Left colon (tissue), 2 donors: ENCODE measurements at places on chromosomes 7 and 10. TPM values are rescaled to one million over a fixed set of nuclear protein-coding genes. Genes with fewer than 3 reads are reported as not detected.

The RET gene
- 1.5 TPM for total RNA-seq

The PLXNA4 gene
- total RNA-seq, result 1.3 TPM

The OPN1SW gene
- not detected for total RNA-seq

The WDFY4 gene
- total RNA-seq, result 4.6 TPM

The CPN1 gene
- not detected for total RNA-seq

The CDNF gene
- total RNA-seq, result 1.7 TPM

The CAV2 gene
- total RNA-seq, result 8.9 TPM

The CHAT gene
- total RNA-seq, result 0.59 TPM

DNA sequence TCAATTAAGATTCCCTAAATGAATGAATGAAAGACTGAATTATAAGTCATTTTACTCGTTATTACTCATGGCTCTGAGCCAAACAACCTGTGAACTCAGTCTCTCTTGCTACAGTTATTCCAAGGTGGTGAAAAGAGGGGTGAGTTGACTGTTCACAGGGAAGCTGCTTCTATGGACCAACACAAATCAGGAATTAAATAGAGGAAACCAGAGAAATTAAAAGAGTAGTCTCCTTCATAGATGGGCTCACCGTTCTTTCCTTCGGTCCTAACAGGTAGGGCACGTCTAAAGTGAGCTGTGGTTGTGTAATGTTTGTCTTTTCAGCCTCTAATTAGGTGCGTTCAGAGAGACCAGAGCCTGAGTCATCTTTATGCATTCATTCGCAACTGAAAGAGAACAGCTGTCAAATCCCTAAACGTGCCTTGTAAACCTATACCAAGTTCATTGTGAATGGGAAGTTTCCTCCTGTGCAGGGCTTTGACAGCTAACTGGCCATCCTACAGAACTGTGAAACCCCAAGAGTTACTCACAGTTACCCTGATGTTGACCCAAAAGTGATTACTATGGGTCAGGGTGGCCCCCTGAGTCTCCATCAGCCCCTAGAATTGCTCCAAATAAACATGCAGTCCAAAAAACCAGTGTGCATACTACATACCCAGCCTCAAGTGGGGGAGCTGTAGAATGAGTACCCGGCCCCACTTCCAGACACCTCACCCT lies 18.2 kb upstream of the C10orf53 start:
- DNase-seq, result no peak

GRCh38 chr7:133755901-133756300 lies 371.2 kb upstream of the LRGUK start:
- DNase-seq, result no peak

DNA sequence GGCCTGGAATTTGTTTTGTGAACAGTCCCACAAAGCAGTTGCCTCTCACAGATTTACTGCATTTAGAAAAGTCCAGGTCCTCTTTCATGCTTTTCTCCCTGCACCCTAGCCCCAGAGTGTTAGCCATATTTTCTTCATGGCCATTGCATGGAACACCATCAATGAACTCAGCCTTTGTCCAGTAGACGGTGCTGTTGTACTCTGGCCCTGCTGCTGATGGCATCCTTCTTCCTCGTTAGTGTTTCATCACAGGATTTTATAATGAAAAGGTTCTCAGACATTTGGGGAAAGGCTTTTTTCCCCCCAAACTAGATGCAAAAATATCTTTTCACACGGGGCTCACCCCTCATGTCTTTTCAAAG lies 93.0 kb upstream of the SLC25A13 start:
- no peak for DNase-seq

DNA sequence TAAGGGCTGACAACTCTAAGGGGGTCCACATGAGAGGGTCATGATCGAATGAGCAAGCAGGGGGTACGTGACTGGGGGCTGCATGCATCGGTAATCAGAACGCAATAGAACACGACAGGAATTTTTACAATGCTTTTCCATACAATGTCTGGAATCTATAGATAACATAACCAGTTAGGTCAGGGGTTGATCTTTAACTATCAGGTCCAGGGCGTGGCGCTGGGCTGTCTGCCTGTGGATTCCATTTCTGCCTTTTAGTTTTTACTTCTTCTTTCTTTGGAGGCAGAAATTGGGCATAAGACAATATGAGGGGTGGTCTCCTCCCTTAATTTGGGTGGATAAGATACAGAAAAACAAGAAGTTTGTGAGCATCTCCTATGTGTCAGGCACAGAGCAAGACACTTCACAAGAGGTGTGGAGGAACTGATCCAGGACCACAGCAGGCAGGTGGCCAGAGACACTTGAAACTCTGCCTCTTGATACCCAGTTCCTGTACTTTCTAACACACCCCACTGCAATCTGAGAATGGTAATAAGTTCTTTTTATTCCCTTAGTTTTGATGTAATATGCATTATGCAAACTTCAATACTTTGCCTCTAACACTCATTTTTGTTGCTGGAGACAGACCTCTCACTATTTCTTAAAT lies 18.0 kb upstream of the MRLN start:
- DNase-seq, result peak; percentile 48

DNA sequence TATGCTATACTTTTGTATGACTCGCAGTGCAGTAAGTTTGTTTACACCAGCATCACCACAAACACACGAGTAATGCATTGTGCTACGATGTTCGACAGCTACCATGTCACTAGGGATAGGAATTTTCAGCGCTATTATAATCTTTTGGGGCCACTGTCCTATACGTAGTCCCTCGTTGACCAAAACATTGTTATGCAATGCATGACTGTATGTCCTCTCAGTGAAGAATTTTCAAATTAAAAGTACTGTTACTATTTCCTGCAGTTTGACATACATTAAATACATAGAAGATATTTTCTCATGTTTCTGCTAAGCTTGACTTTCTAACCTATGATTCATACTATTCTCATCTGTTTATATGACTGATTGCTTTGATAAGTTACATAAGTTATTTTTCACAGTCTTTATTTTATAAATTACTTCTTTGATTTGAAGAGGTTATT lies 203.6 kb downstream of the VTI1A start:
- DNase-seq, result no peak

GRCh38 chr7:42456756-42457276 lies 219.8 kb upstream of the GLI3 start:
- DNase-seq, result no peak

DNA sequence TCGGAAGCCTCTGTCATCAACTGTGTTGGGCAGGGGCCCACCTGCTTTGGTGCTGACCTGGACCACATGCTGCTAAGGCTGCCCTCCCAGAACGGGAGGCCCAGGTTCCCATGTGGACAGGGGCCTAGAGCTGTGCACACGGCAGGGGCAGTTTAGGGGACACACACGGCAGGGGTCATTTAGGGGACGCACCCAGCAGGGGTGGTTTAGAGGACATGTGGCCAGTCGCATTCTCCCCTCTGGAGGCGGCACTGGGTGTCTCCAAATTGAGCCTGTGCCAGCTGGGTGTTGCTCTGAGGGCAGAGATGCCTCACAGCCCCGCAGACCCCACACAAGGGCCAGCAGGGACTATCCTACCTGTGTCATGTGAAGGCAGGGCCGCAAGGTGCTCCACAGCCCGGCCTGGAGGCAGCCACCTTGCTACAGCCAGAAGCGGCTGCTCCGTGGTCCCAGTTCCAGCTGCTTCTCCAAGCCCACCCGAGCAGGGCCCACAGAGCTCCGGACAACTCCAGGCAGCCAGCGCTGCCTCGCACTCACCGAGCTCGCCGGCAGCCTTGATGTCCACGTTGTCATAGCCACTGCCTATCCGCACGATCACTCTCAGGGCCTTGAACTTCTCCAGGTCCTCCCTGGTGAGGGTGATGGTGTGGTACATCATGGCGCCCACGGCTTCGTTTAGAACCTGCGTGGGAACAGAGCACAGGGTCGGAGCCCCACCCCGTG lies 60.7 kb downstream of the ZRANB1 start:
- DNase-seq, result peak; percentile 2

DNA sequence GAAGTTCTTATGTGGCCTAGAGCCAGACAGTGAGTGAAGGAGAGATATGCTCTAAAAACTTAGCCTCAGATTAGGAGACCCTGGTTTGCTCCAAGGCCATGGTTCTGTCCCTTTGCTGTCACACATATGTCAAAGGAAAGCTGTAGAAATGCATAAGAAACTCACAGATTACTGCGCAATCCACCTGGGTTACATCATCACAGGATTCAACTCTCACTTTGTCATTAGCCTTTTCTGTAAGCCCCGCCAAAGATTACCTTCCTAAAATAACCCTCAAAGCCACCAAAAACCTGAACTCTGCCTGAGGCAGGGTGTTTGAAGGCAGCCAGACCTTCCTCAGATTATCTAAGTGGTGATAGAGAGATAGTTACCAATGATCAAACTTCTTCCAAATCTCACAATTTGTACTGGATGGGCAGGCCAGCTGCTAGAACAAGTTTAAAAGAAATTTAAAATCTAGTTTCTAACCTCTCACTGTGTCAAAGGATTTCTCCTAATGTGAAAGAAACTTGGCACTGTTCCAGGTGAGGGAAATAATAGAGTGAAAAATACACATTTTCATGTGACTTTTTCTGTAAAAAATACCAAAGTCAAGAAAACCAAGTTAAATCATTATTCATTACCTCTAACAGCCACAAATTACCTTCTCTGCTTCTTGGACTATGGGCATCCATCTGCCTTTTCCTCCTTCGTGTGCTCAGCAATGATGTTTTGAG lies 567.2 kb downstream of the SUGCT start:
- no peak for DNase-seq

- no peak for DNase-seq
Measured at GRCh38 chr7:25855854-25856782, 295.9 kb upstream of the NFE2L3 start.

- no peak for DNase-seq
Measured at GRCh38 chr7:155256761-155257481, 40.8 kb upstream of the INSIG1 start.

DNA sequence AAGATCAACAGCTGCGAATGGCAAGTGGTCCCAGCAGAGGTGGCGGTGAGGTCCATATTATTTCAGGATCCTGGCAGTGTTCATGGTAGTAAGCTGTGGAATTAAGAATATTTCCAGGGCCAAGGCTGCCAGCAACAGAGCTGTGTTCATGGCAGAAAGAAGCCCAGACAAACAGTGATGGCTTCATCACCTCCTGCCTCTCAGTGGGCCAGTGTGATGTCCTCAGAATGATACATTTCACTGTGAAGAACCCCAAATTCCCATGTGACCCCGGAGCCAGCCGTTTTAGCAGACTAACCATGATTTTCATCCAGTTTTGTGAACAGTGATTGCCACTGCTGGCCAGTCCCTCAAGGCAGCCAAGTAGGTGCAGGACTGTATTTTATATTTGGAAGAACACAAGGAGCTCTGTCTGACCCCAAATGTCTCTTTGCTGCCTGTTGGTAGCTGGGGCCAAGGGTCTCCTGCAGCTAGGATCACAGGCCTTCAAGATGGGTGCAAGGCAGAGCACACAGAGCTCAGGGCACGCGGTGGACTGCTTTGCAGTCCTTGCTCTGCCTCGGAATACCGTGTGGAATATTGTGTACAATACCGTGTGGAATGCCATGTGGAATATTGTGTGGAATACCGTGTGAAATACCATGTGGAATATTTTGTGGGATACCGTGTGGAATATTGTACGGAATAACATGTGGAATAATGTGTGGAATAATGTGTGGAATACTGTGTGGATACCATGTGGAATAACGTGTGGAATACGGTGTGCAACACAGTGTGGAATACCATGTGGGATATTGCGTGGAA lies 132.3 kb upstream of the CHST15 start:
- DNase-seq, result no peak

DNA sequence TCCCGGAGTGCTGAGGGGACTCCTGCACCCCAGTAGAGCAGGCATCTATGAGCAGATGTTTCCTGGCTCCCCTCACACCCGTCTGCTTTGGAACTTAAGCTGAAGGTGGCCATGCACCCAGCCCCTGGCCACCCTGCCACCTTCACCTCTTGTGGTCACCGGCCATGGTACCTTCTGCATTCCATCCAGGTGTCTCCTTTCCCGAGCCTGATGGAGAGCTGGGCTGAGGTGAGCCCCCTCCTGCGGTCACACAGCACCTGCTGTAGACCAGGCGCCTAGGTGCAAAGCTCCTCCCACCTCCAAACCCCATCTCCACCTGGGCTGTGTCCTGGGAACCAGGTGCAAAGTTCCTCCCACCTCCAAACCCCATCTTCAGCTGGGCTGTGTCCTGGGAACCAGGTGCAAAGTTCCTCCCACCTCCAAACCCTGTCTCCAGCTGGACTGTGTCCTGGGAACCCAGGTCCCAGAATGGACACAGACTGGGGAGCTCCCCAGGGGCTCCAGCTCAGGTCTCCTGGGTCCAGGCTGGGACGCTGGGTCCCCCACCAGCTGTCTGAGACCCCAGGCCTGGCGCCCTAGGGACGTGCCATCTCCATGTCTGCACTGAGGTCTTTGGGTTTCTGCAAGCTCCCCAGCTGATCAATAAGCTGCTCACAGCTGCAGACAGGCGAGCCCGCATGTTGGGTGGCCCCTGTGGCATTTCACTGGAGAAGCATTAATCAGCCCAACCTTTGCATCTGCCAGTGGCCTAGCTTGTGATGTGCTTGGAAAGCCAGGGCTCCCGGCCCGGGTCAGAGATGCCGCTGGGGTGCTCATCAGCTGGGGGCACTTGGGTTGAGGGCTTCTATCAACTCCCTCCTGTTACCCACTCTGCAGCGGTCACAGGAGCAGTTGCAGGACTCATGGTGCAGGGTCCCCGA lies 61.2 kb upstream of the INPP5A start:
- no peak for DNase-seq

DNA sequence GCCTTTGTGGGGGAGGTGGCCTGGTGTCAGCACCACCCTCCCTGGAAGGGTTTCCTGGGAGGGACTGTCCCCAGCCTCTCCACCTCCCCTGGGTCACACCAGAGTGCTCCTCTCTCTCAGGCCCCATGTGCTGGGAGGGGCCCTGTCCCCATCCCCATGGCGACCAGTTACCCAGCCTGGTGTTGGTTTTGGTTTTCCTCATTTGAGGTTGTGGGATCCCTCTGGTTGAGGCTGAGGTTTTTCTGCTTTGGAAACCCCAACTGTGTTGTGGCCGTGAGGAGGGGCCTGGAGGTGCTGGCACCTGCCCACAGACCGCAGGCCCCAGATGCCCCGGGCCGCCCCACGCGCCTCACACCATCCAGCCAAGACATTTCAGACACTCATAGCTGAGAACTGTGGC lies 106.3 kb downstream of the GRK5 start:
- DNase-seq, result no peak

DNA sequence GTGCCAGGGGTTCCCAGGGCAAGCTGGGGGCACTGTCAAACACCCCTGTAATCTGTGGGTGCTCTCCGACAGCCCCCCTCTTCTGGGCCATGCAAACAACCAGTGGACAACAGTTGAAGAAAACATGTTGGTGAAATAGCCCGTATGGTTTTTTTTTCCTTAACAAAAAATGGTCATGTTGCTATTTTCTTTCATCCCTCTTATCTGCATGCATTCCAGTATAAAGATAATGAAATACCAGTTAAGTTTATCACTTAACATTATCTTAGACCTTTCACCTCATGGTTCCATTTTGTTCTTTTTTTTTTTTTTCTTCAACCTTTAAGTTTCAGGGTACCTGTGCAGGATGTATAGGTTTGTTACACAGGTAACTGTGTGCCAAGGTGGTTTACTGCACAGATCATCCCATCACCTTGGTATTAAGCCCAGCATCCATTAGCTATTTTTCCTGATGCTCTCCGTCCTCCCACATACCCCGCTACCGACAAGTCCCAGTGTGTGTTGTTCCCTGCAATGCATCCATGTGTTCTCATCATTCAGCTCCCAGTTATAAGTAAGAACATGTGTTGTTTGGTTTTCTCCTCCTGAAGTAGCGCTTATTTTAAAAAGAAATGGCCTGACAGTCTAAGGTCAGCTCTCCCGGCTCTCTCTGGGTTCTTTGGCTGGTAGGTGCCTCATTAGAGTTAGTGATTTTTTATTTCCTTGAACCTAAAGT lies 110.1 kb downstream of the NRP1 start:
- DNase-seq, result no peak
